Fibroblast of skin of back (primary cell): ENCODE measurements at places on chromosomes 5 and 9.
A peak's percentile ranks its signal among the peaks of the same experiment; 100 is the strongest.

DNA sequence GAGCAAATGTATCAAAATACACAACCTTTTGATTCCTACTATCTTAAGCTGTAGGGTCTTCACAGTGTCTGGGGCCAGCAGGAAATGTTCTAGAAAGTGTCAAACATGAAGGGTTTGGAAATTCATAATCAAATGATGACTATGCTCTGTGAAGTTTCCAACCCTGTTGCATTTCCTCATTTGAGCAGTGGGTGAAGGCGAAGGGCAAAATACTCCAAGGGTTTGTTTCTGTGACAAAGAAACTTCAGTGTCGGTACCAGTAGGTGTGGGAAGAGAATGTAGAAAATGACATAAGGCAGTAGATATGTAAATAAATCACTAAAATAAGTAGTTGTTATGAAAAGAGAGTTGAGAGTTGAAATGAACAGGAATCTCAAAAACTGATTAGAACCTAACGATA is 576 bp downstream of the ALDOB start:
- no peak for DNase-seq

DNA sequence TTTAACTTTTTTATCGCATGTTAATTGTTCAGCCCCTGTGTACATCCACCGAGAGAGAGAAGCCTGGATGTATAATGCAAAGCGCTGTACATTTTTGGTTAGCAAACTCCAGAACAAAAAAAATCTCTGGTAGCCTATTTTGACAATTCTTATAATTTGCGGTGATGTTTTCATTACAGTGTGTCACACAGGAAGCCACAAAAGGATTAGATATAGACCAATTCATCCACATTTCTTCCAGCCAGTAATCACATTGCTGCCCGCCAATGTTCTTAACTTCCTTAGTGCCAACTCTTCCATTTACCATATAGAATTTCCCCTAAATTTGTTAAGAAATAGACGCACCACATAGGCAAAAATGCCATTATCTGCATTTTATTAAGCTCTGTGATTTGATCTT is 435.6 kb downstream of the EFNA5 start:
- DNase-seq, result no peak

DNA sequence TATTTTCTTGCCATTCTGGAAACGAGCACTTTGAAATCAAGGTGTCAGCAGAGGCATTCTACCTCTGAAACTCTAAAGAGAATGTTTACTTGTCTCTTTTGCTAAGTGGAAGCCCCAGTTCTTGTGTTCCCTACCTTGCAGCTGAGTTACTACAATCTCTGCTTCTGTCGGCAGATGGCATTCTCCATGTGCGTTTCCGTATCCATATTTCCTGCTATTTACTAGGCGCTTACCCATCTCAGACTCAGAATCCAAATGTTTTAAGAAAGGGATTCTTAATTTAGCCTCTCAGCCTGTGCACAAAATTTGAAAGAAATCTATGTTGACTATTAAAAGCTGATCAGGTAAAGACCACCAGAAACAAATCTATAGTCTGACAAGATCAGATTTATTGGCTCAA is 221.3 kb upstream of the FTMT start:
- peak; percentile 12 for DNase-seq

DNA sequence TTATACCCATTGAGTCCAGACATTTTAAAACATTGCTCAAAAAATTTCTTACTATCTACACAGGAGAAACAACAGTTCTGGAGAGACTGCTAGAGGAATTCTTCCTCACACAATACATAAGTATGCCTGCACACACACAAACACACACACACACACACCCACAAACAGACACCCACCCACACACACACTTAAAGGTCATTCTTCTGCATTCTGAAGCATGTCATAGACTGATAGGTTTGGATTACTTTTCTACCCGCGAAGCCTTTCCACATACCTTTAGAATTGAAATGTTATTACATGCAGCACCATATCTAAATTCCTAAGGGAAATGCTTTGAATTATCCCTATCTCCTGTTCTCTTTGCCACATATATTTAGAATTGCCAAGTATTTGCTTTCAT is 80.2 kb downstream of the FAM174A start:
- no peak for DNase-seq

- DNase-seq, result no peak
Observed at GRCh38 chr9:130794923-130795495, 40.0 kb upstream of the ABL1 start.

DNA sequence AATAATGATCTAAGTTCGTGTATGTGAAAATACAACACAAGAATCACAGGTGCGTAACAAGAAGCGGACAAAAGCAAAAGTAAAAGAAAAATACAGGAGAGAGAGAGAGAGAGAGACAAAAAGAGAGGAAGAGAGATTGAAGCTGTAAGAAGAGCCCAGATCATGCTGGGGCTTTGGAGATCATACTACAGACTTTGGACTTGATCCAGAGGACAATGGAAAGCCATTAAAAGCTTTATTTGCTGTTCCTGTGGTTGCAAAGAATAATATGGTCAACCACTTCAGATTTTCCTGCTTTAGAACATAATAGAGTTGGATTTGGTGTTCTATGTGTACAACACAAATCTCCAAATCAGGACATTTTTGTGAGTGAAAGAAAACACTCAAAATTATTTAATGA is 561.4 kb downstream of the CAAP1 start:
- DNase-seq, result no peak

- DNase-seq, result peak; percentile 54
Observed at GRCh38 chr5:84354101-84354500, 30.6 kb downstream of the EDIL3 start.

DNA sequence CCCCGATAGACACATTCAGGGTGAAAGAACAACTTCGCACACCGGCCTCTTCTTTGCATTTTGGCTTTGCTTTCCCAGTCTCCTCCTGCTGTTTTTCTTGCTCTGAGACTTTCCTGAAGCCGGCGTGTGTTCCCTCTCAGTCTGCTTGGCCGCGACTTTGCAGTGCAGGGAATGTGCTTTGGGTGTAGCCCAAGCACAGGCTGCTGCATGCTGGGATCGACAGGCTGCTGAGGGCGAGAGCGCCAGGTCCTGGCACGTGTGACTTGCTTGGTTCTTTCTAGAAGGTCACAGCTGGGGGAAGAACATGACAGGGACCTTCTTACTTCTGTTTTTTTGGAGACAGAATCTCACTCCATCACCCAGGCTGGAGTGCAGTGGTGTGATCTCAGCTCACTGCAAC is 40.6 kb downstream of the TENT4A start:
- DNase-seq, result no peak
